ENCODE measurements at places on chromosomes 3 and 15.

- DNase-seq, result no peak
Observed at GRCh38 chr3:127905556-127905955, 9.5 kb upstream of the KBTBD12 start.

DNA sequence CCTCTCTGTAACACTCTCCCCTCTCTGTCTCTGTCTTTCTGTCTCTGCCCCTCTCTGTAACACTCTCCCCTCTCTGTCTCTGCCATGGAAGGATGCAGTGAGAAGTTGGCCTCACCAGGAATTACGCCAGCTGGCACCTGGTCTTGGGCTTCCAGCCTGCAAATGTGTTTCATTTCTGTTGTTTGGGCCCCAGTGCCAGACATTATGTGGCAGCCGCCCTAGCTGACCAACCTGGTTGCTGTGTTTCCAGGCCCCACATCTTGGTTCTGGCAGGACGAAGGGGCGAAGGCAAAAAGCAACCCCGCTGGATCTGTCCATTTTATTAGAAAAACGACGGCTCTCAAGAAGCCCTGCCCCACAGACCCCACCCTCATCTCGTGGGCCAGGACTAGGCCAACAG, 5.2 kb upstream of the ZXDC start:
- DNase-seq, result no peak

- DNase-seq, result no peak
Observed at GRCh38 chr15:35399901-35400300, 146.1 kb downstream of the DPH6 start.

- peak; percentile 42 for DNase-seq
Observed at GRCh38 chr15:89002281-89002761, 85.9 kb upstream of the ABHD2 start.

DNA sequence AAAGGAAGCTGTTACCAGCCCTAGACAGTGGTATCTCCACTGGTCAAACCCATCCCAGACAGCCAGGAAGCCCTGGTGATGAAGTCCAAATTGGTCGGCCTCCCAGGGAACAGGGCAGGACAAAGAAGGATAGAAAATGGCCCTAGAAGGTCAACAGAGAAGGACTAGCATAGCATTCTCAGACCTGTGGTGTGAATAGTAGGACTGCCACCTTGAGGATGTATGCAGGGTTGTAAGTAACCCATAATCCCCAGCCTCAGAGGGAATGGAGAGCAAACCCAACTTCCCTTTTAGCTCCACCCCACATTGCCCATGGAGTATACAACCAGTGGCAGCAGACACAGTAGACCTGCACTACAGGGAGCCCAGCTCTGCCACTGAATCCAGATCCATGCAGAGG, 68.6 kb upstream of the EIF1B start:
- DNase-seq, result no peak

- DNase-seq, result no peak
Observed at GRCh38 chr15:63922261-63922904, 88.6 kb upstream of the HERC1 start.

DNA sequence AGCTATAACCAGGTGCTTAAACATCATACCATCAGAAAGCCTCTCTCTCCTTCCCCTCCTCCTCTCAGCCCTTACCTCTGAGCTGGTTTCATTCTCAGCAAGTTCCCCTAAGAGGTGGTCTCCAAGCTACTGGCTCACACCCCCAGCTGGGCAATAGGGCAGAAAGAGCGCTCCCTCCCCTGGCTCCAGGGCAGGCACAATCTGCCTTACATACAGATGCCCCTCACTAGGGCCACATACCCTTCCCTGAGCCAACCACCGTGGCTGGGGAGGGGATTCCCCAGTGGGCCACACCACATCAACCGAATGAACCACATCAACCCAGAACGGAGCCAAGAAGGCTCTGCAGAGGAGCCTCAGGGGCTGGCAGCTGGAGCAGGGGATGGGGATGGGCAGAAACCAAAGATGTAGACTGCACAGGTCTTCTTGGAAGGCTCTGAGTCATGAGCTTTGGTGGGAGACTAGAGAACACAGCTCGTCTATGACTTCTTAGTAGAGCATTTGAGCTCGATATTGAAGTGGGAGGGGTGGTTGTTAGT, 4.6 kb upstream of the FBLN2 start:
- DNase-seq, result no peak

GRCh38 chr3:43364926-43365325, 78.6 kb downstream of the SNRK start:
- DNase-seq, result no peak

- no peak for DNase-seq
Observed at GRCh38 chr3:119084371-119085069, 49.9 kb upstream of the IGSF11 start.

- DNase-seq, result no peak
Observed at GRCh38 chr15:44045217-44045616, 149.9 kb downstream of the FRMD5 start.

- DNase-seq, result no peak
Observed at GRCh38 chr15:36778531-36778930, 199.1 kb downstream of the CDIN1 start.

- DNase-seq, result no peak
Observed at GRCh38 chr3:26550413-26550812, 72.2 kb upstream of the LRRC3B start.

DNA sequence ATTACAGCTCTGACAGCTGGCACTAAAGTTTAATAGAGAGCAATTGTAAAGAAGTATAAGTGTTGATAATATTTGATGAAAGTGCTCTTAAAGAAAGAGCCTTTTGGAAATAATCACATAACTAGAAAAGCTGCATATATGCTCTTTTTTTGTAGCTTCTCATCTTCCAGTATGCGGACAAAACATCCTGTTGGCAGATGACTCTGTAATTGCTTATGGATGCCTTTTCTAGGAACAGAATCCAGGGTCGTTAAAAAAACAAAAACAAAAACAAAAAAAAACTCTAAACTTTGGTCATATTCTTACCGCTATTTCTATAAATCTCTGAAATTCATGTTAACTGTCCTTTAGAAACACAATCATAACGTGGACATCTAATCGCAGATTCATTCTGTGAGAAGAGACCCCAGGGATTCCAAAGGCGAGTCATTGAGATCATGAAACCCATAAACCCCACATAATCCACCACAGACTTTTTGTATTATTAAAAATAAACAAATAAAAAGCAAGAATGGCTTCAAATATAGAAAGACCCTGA, 109.8 kb downstream of the EPHA3 start:
- DNase-seq, result no peak

DNA sequence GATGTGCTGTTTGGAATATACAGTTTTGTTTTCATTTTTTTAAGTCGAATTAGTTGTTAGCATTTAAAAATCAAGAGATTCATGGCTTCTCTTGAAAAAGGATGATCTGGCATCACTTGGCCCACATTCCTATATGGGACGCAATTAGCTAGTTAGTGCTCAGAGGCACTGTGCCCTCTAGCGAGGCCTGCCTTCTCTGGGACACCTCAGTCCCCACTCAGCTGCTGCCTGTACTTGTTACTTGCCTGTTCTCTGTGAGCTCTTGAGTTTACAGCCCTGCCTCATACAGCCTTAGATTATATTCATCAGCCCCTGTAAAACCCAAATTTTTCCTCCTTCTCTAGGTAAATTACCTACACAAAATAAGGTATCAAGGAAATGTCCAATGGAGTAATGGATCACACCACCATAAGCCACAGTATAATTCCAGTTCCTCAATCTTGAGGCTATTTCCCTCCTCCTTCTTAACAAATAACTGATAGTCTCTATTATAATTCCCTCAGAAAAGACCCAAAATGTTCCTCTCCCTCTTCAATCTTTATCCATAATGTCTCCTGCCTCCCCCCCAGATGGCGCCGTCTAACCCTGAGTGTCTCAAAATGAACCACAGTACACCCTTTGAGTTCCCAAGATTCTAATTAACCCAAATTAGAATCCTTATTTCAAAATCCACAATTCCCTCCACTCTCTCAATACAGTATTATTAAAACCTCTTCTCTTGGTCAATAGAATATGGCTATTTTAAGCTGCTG, 2.7 kb downstream of the ZMAT3 start:
- DNase-seq, result no peak

DNA sequence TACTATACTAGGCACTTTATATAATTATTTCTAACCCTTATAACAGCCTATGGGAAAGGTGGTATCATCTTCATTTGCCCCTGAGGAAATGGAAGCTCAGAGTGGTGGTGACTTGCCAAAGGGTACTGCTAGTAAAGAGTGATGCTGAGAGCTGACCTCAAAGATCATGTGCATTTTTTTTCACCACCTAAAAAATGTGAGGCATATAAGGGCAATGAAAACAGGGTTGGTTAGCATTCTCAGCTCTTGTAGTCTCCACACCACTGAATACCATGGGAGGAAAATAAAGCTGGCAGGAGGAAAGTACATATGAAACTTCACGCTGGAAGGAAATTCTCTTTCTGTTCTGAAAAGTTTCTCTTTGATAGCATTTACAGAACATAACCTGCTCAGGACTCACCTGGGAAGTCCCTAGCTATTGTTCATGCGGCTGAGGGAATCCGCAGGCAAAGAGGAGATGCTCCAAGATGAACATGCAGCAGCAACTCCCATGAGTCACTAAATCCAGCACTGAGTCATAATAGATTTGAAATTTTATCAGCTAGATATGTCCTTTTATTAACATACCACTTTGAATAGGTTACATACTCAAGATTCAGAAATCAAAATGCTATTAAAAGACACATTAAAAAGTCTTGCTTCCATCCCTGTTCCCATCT, 17.3 kb downstream of the FAIM start:
- no peak for DNase-seq

- no peak for DNase-seq
Observed at GRCh38 chr3:38315488-38316230, 30.9 kb upstream of the XYLB start.

DNA sequence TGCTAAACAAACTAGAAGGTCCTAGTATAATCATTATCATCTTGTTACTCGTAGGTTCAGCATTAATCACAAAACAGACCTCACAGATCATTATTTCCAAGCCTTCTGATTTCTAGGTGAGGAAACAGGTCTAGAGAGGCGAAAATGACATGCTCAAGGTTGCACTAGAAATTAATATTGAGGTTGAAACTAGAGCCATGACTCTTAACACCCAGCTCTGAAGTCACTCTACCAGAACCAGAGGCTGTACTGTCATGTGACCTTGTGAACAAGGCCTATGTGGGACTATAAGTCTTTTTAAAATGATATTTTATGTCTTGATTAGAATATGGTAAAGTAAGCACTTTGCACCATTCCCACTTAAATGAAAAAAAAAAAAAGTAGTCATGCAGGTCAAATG, 23.8 kb upstream of the FGF12 start:
- no peak for DNase-seq
